ENCODE measurements at places on chromosomes 13 and 19.
A peak's percentile ranks its signal among the peaks of the same experiment; 100 is the strongest.

GRCh38 chr13:43089912-43090498, 66.6 kb downstream of the DNAJC15 start:
- no peak for DNase-seq

DNA sequence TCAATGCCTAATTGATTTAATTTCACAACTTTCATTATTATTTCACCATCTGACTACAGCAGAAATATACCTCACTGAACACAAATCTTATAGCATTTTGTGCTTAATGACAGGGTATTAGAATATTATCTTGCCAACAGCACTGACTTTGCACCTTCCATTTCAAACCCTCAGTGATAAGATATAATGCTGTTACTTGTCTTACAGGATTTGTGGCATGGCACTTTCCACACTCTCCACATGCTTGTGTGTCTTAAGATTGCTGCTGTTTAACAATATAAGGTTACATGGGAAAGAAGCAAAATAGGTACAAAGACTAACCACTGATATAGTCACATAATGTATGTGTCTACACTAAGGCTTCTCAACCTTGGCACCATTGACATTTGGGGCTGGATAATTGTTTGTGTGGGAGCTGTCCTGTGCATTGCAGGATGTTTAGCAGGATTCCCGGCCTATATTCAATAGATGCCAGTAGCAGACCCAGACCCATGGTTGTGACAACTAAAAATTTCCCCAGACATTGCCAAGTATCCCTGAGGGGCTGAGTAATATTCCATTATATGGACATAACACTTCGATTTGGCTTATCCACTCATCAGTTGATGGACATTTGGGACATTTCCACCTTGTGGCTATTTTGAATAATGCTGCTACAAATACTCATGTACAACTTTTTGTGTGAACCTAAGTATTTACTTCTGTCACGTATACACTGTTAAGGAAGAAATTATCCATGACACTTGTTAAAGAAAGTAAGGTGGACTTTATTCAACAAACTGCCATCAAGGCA, 5.7 kb upstream of the DIAPH3 start:
- DNase-seq = no peak

DNA sequence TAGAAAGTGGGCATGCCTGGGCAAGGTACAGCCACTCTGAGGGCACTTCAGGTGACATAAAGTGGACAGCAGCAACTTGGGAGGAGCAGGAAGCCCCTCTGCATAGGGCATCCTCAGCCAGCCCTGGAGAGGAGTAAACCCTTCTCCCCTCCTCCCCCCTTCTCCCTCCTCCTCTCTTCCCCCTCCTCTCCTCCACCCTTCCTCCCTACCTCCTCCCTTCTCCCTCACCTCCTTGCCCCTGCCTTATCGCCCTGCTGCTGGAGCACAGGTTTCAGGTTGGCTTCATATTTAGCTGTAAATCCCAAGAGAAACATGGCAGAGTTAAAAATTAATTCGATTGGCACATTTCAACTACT, 30.5 kb upstream of the ATP12A start:
- no peak for DNase-seq

- no peak for DNase-seq
Measured at GRCh38 chr13:89455741-89456140, 1784.6 kb downstream of the SLITRK5 start.

DNA sequence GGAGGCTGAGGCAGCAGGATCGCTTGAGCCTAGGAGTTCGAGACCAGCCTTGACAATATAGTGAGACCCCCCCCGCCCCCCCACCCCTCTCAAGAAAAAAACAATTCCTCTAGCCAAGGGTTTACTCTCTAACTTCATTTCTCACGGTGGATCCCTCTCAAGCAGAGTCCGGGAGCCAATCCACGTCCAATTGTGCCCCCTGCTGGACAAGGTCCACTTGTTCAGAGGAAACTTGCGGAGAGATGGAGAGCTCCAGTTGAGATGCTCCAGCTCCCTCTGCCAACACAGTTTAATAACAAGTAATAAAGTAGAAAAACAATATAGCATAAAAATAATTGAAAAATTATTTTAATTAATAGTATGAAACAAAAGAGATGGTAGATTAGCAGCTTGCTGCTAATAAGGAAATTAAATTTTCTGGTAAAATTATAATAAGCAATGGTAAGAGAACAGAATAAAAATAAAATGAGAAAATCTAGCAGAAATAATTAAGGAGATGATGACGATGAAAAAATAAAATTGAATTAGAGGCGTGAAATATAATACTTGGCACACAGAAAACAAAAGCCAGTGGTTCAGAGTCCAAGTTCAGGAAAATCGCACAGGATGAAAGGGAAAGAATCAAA, 14.5 kb upstream of the SIGLEC14 start:
- peak; percentile 42 for DNase-seq

DNA sequence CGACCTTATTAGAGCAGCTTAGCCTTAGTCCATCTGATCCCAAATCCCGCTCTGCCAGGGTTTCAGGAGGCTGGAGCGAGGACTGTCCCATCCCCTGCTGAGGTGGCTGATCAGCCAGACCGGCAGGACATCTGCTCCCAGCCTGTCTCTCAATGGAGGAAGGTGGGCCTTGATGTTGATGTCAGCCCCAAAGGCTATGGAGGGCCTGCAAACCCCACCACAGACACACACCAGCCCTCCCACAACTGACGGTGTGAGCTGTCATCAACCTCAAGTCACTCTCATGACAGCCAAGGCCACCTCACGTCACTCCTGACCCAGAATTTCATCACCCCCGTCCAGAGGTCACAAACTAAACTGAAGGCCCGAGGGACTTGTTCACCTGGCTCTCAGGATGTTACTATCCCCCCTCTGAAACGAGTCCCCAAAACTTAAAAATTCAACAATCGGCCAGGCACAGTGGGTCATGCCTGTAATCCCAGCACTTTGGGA, 25.5 kb downstream of the RHPN2 start:
- no peak for DNase-seq

DNA sequence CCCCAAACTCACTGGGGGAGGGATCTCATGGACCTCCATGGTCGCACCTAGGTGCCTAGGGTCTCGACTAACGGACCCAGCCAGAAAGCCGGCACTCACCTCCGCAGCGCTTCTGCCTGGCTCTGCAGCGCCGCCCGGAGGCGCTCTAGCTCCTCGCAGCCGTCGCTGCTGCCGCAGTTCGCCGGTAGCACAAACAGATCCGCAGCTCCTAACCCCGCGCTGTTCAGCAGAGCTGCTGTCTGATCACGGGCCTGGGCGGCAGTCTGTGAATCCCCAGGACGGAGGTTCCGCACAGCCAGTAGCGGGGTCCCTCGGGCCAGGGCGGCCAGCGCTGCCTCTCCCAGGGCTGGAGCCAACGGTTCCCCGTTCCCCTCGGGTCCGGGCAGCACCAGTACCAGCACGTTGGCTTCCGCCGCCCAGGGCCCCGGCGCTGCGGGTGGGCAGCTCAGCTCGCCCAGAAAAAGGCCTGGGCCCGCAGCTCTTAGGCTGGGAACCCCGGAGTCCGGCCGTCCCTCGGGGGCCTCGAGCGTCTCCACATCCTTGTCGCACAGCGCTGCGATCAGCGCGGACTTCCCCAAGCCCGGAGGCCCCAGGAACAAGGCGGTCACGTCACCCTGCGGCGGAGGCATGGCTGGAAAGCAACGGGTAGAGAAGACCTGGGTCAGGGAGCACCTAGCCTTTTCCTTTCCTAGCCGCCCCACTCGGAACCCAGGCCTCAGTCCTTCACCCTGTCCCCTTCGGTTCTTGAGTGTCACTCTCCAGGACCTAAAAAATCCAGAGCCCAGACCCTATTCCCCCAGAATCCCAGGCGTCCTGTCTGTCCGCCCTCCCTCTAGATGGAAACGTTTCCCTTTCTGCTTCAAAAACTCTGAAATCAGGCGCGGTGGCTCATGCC, 977 bp downstream of the IRGQ start:
- DNase-seq = peak; percentile 81

Measured in CD4-positive, alpha-beta T cell treated with Interleukin-1 beta for 1 hour (primary cell).